ENCODE measurements at places on chromosomes 5 and 9.

DNA sequence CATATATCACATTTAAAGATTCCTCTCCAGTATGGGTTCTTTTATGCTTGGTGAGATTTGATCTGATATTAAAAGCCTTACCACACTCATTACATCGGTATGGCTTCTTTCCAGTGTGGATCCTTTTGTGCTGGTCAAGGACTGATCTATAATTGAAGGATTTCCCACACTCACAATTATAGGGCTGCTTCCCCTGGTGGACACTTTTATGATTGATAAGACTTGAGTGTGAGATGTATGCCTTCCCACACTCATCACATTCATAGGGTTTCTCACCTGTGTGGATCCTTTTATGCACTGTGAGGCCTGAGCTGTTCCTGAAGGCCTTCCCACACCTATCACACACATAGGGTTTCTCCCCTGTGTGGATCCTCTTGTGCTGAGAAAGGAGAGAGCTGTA is 12.2 kb downstream of the ZFP62 start:
- DNase-seq: no peak

DNA sequence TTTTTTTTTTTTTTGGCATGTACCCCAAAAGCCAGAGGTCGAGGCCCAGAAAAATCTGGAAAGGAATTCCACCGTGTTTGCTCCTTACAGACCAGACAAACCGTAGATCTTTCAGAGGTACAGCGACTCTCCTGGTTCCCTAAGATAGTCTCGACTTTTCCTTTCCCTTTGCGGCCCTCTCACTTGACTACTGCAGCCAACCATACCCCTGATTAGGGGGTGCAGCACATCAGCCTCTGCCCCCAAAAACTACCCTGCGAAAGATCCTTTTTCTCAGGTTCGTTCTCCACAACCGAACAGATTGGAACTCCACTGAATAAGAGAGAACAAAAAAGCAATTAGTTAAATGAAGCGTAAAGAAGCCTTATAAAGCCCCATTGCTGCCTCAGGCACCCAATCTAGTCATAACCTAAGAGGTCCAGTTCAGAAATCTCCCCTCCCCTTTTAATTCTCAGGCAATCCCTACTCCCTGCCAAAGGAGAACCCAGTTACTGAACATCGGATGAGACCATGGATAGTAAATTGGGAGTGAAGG is 379 bp upstream of the TICAM2 start:
- no peak for DNase-seq

DNA sequence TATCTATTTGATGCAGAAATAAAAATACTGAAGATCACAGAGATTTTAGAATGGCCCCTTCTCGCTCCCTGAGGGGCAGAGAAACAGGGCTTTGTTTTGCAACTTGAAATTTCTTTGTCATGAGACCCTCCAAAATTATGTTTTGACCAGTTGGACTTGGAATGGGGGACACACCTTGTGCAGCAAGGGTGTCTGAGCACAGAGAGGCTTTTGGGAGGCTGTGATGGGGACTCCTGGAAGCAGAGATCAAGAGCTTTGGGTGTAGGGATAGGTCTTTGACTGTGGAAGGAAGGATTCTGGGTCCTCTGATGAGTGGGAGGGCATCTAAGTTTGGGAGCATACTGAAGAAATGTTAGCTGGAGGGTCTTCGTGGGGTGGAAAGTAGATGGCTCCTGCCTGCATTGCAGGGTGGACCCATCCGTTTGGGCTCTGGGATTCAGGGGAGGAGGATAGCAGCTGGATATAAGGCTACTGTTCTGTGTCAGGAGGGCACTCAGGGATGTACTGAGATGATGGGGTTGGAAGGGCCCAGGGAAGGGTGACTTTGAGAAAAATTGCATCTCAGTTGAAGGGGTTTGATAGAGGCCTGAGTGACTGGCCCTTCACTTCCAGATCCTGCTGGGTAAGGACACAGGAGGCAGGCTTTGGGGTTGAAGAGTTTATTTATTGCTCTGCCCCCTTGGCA is 1.8 kb upstream of the MYORG start:
- DNase-seq: no peak

- DNase-seq: no peak
These were observed 12.5 kb downstream of the GARNL3 start for GRCh38 chr9:127277099-127277498.

DNA sequence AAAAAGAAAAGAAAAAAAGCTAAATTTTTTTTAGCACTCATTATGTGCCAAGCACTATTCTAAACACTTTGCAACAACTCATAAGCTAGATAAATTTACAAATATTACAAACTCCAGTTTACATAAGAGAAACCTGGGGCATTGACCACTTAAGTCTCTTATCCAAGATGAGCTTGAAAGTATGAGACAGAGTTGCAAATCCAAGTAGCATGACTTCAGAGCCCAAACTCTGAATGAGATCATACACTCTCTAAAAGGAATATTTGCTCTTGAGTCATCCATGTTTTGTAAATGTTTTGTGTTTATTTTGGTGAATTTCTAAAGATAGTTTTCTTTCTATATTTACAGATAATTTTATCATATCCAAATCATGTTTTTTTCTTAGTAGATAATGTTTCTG is 4.0 kb upstream of the SHOC1 start:
- DNase-seq: no peak

GRCh38 chr5:177545487-177546257 is 8.7 kb downstream of the FAM193B start:
- DNase-seq: no peak

- DNase-seq: no peak
These were observed 76.4 kb upstream of the CKMT2 start for GRCh38 chr5:81156732-81157131.

GRCh38 chr5:62812621-62813255 is 234.1 kb downstream of the LRRC70 start:
- DNase-seq: no peak

GRCh38 chr5:67495072-67495471 is 298.5 kb upstream of the CD180 start:
- no peak for DNase-seq

- peak; percentile 19 for DNase-seq
These were observed 1.1 kb downstream of the CTNNAL1 start for GRCh38 chr9:109012009-109012875.

GRCh38 chr5:143446535-143447226 is 43.2 kb upstream of the NR3C1 start:
- DNase-seq: no peak

DNA sequence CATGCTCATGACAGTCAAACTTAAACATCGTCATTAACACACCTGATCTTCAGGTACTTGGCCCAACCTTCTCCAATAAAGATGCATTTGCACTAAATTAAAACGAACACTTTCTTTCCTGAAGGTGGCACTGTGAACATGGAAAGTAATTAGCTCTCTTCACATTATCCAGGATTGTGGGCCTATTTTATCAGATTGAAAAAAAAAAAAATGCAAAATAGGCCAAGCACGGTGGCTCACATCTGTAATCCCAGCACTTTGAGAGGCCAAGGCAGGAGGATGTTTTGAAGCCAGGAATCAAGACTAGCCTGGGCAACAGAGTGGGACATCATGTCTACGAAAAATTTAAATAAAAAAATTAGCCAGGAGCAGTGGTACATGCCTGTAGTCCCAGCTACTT is 14.4 kb upstream of the CDC20B start:
- no peak for DNase-seq

DNA sequence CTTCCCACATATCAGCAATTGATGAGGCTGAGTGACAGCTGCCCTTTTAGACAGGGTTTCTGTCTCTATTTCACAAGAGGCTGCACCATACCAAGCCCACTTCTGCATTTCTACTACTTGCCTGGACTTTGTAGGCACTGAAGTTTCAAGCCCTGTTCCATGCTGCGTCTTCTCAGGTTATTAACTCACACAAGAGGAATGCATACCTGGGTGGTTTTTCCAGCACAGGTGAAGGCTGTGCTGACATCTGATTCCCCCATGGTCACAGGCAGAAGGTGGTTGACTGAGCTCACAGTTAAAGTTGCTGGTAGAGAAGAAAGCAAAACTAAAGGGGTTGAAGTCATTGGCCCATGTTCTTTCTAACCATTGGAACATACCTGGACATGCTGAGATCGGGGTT is 86.6 kb downstream of the MAMDC2 start:
- DNase-seq: no peak

GRCh38 chr5:87137283-87137682 is 130.4 kb upstream of the RASA1 start:
- DNase-seq: no peak

DNA sequence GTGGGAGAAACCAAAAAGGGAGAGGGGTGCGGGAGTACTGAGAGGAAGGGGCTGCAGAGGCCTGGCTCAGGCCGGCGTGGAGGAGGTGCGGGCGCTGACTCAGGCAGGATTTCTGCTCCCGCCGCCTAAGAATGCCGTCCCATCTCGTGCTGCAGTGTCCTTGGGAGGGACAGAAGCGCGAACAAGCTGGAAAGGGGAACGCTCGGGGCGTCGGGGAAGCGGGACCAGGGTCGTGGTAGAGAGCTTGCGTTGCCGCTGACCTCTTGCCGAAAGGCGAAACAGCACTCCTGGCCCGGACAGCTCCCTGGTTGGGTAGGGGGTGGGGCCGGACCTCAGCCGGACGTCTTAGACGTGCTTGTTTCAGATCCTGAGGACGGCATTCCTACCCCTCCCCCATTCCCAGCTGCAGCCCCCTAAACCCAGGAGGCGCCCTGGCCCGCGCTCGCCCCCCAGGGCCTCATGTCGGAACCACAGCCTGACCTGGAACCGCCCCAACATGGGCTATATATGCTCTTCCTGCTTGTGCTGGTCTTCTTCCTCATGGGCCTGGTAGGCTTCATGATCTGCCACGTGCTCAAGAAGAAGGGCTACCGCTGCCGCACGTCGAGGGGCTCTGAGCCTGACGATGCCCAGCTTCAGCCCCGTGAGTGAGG is 1.1 kb downstream of the RELL2 start:
- peak; percentile 45 for DNase-seq

- no peak for DNase-seq
These were observed 19.6 kb downstream of the FAT2 start for GRCh38 chr5:151571270-151572173.

GRCh38 chr9:4124266-4124665 is 175.6 kb downstream of the GLIS3 start:
- DNase-seq: no peak

DNA sequence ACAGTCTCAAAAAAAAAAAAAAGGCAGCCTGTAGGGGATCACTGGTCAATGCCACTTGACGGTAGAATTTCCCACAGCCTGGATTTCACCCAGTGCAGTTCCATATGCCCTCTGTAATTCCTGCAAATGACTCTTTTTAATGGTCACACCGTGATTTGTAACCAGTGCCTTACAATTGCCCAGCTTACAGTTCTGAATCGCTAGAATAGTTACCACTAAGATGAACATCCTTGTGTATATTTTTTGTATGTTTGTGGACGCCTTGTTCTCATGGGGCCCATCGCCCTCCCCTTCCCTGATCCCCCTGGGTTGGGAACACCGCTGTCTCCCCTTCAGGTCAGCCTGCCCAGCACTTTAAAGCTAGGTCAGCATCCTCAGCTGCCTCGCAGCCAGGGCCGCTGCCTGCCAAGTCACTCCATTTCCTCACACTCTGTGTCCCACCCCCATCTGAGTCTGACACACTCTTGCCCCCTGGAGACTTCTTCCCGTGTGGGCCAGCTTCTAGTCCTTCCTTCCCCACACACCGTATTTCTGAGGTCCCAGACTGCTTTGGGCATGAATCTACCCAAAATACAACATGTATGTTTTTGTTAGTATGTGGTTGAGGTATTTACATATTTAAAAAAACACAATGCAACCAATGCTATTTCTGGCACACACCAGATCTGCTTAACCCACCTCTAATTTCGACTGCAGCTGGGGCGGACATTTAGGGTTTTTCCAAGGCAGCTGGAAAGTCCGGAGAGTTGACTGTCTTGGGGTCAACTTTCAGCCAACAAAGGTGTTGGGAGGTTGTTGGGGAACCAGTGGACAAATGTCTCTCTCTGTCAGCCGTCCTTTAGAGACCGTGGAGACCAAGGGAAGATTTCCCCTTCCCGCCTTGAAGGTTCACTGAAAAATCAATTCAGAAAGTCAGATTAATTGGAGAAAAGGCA is 120.5 kb upstream of the NEK6 start:
- no peak for DNase-seq

- no peak for DNase-seq
These were observed 260.4 kb upstream of the ADRA1B start for GRCh38 chr5:159655757-159656409.

DNA sequence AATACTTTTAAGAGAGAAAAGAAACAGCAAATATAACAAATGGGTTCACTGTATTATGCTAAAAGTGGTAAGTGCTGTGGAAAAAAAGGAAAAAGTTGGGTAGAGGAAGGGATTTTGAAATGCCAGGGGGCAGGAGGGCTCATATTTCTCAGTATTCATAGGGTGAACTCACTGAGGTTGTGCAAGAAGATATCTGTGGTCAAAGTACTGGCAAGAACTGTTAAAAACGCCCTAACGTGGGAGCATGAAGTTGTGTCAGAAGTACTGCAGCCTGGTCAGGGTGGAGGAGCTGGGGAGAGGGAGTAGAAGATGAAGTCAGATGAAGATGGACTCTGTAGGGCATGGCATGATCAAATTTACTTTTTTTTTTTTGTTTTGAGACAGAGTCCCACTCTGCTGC is 31.2 kb upstream of the SLC28A3 start:
- no peak for DNase-seq

DNA sequence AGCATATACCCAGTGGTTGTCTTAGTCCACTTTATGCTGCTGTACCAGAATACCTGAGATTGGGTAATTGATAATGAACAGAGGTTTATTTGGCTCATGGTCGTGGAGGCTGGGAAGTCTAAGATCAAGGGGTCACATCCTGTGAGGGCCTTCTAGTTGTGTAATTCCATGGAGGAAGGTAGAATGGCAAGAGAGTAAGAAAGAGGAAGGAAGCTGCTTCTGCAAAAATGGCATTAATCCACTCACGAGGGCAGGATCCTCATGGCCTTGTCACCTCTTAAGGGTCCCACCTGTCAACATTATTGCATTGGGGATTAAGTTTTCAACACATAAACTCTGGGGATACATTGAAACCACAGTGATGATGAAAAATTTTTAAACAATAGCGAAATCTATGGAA is 17.0 kb downstream of the BTNL8 start:
- DNase-seq: no peak

DNA sequence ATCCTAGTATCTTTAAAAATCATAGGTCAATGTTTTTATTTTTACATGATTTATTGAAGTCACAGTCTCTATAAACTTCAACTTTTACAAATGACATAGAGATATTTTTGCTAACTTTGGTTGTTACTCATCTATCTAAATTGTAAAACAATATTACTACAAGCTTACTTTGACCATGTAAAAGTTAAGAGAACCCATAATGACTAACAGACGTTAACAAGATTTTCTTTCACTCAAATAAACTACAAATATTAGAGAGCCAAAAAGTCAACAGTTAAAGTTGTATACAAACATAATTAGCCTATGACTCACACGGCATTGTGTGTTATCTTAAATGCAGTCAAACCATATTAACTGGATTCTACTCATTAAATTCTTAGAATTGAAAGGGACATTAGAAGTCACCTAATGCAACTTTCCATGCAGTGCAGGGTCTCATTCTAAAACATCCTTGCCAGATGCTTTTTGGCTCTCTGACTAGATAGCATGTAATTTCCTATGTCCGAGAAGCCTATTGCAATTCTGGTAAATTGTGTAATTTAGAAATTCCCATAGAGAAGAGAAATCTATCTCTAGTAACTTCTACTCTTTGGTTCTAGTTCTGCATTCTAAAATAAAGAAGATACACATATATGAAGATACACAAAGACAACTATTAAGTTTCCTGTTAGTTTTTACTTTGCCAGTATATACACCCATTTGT is 42.2 kb upstream of the UGT3A2 start:
- no peak for DNase-seq
